Natural killer cell treated with Interleukin-12 subunit alpha and Interleukin-12 subunit beta and Interleukin-15 and Interleukin-18, amount 100 ng/mL, for 72 hours (primary cell): ENCODE measurements at places on chromosomes 11 and 22.
A peak's percentile ranks its signal among the peaks of the same experiment; 100 is the strongest.

- no peak for DNase-seq
These were observed 77.4 kb upstream of the WNT7B start for GRCh38 chr22:46054091-46055073.

DNA sequence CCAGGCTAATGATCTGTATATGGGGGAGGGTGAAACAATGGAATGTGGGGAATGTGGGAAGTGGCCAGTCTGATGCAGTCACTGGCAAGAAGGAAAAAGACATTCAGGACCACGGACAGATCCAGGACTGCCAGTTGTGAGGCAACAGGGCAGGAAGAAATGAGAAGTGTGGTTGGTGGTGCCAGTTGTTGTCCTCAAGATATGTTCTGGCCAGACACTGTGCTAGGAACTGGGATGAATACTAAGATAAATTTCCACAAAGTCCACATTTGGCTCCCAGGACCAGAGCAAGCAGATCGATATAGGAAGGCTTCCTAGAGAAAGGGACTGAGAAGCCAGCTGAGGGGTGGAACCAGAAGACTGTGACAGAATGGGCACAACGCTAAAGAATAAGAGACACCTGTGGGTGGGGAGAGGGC is 6.8 kb upstream of the TPBGL start:
- no peak for DNase-seq

DNA sequence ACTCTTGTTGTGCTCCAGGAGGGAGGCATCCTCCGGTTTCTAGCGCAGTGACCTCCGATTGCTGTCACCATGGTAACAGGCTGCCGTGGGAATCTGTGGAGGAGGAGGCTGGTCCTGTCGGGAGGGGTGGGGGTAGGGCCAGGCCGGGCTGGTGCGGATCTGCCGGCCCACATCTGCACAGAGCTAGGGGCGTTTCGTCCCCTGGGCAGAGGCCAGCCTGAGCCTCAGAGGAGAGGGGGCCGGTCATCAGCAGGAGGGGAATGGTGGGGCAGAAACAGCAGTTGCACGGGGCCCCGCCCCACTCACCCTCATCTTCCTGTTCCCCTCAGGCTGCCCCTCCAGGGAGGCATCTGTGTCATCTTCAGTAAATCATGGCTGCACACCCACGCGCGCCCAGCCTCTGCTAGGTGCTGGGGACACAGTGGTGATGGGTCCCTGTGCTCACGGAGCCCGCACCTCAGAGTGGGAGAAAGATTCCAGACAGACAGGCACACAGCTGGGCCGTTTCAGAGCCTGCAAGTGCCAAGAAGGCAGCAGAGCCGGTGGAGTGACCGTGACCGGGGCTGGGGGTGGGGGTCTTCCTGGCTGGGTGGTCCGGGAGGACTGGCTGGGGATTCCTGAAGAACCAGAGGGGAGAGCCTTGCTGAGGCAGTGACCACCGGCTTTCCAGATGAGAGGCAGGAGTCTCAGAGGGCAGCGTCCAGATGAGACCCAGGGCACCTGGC is 120.5 kb downstream of the CACNA1I start:
- no peak for DNase-seq

- DNase-seq: no peak
These were observed 190.6 kb upstream of the NTM start for GRCh38 chr11:131179836-131180235.

DNA sequence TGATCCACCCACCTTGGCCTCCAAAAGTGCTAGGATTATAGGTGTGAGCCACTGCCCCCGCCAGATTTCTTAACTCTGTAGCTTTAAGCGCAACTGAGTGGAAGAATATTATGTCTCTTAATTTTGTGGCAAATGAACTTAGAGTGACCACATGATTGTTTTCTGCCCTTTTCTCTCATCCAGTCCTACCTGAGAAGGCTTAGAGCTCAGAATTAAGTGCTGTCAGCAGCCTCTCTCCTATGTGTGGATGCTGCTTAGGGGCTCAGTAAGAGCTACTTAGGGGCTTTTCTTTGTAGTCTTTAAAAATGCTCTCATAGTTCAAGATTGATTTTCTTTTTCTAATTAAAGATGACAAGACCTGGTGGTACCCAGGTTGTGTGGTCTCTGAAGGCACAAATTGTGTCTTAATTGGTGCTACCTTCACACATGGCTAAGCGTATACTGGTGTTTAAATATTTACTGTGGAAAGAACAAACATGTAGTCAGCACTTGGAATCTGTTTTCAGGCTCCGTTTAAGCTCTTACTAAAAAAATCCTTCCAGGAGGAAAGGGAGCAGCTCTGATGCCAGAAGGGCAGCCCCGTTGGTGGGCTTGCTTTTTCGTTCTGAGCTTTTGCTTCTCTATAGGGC is 59.3 kb downstream of the DEPDC5 start:
- no peak for DNase-seq

DNA sequence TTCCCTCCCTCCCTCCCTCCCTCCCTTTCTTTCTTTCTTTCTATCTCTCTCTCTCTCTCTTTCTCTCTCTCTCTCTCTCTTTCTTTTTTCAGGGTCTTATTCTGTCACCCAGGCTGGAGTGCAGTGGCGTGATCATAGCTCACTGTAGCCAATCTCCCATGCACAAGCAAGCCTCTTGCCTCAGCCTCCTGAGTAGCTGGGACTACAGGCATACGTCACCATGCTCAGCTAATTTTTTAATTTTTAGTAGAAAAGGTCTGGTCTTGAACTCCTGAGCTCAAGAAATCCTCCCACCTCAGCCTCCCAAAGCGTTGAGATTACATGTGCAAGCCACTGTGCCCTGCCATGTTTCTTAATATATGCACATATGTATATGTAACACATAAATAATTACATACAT is 19.0 kb downstream of the TSKU start:
- DNase-seq: no peak

DNA sequence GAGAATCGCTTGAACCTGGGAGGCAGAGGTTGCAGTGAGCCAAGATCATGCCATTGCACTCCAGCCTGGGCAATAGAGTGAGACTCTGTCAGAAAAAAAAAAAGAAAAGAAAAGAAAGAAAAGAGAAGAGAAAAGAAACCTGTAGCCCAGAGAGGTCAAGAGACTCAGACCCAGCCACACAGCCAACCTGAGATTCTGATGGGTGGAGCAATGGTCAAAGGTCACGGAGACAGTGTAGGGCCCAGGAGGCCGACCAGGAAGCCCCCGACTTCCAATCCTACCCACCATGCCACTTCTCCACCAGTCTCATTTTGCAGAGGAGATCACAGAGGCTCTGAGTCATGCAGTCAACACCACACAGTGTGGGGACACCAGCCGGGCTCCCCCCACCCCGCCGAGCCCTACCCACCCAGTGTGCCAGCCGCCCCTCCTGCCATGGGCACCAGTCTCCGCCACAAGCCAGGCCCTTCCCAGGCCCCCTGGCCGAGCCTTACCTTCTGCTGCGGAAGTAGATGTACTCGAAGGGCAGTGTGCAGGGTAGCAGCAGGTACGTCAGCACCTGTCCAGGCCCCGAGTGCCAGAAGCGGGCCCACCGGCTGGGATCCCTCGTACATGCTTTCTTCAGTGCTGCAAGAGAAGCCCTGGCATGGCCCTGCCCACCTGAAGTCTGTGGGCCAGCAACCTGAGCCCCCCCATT is 7.9 kb downstream of the PNPLA5 start:
- DNase-seq: no peak

DNA sequence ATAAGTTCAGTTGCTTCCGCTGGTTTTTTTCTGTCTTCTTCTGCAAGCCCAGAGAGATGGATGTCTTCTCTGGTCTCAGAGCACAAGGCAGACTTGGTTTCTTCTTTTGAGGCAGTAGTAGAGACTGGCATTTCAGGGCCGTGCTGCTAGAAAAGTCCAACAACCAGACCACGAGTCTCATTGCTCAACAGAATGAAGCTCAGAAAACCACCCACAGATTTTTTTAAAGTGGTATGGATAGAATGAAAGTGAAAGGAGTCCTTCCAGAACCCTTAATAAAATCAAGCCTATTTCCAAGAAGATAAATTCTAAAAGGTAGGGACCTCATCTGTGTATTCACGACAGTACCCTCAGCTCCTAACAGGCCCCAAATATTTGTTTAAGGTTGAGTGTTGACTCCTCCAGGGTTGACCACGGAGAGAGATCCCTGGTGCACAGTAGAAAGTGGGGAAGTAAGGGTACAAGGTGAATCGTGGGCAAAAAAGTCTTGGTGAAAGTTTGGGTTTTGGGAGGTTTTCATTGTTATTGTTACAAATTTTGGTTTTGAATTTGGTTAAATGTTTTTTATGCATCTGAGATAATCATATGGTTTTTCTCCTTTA is 43.6 kb upstream of the DDX6 start:
- DNase-seq: peak; percentile 66

- no peak for DNase-seq
These were observed 31.2 kb downstream of the CCDC83 start for GRCh38 chr11:85886089-85887056.

DNA sequence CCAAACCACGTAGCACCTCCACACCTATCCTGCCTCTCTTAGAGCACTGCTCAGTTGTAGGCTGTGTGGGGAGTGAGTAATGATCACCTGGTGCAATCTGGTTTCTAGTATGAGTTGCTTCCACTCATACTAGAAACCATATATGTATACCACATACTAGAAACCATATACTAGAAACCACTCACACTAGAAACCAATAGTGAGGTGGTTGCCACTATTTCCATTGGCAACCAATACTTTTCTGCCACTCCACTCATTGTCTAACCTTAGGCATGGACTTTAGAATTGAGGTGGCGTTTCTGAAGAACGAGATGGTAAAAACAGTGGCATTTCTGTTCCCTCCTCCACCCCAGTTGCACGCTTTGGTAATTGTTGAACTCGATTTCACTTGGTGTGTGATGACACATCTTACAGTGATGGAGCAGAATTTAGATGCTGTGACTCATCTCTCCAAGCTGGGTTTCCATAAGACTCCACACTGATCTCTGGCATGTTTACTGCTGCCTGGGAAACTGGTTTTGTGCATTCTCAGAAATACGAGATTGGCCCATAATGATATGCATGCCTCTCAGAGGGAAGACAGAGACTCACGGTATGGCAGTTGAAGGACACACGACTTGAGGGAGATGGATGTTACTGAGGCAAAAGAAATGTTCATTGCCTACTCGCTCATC is 82.9 kb downstream of the KIRREL3 start:
- DNase-seq: no peak

GRCh38 chr11:2927121-2927800 is 2.0 kb downstream of the PHLDA2 start:
- peak; percentile 58 for DNase-seq

- DNase-seq: peak; percentile 22
These were observed at the start of gene DNAJB13 for GRCh38 chr11:73950869-73951710. TSS of gene DNAJB13 (plus strand) at chr11:73951026. CDS start at chr11:73951070, 44 bp downstream.

DNA sequence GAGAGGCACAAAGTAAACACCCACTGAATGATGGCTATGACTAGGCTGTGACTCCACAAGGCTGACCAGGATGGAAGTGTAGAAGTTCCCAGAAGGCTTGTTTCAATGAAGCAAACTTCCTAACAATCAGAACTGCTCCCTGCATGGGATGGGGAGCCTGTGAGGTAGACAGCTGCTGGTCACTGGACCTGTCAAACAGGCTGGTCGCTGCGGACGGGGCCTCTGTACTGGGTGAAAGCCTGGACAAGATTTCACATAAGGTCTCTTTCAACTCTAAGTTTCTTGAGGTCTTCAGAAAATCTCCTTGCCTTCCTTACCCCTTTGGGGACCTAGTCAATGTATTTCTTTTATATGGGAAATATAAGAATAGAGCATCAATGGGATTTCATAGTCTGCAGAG is 438.2 kb downstream of the BUD13 start:
- no peak for DNase-seq

DNA sequence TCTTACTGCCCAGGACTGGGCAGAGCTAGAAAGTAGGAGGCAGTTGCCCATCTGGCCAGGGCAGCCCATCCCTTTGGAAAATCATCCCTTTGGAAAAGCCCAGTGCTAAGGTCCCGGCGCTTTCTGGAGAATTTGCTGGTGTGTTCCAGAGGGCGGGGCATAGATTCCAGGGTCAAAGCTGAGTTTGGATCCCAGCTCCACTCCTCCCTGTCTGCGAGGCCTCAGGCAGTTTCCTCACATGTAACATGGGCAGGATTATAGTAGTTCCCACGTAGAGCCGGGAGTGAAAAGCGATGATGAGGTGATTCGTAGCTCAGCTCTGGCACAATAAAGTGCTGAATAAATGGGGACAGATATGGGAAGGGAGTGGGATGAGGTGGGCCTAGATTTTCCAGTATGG is 31.4 kb upstream of the LRRC10B start:
- no peak for DNase-seq

GRCh38 chr22:37999236-37999635 is 14.9 kb upstream of the SOX10 start:
- DNase-seq: no peak

- DNase-seq: no peak
These were observed 26.6 kb downstream of the TUB start for GRCh38 chr11:8107642-8108041.

GRCh38 chr11:133711545-133711944 is 133.8 kb downstream of the SPATA19 start:
- no peak for DNase-seq

GRCh38 chr22:37047006-37047405 is 4.5 kb upstream of the KCTD17 start:
- DNase-seq: no peak

GRCh38 chr11:131373095-131373725 is 2.8 kb downstream of the NTM start:
- DNase-seq: no peak

DNA sequence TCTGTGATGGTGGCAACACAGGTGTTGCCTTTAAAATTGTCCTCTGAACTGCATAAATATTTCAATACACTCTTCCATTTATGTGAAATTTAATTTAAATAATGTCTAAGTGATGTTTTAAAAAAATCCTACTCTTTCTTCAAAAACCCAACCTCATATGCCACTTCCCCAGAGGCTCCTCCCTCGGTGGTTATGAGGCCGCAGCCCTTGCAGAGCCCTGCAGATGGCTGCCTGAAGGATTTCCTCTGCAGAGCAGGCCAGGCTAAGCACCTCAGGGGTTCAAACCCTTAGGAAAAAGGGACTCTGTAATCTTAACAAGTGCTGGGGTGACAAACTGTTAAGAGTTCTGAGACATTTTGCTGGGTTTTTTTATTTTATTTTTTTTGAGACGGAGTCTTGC is 25.2 kb downstream of the MORC2 start:
- DNase-seq: no peak

DNA sequence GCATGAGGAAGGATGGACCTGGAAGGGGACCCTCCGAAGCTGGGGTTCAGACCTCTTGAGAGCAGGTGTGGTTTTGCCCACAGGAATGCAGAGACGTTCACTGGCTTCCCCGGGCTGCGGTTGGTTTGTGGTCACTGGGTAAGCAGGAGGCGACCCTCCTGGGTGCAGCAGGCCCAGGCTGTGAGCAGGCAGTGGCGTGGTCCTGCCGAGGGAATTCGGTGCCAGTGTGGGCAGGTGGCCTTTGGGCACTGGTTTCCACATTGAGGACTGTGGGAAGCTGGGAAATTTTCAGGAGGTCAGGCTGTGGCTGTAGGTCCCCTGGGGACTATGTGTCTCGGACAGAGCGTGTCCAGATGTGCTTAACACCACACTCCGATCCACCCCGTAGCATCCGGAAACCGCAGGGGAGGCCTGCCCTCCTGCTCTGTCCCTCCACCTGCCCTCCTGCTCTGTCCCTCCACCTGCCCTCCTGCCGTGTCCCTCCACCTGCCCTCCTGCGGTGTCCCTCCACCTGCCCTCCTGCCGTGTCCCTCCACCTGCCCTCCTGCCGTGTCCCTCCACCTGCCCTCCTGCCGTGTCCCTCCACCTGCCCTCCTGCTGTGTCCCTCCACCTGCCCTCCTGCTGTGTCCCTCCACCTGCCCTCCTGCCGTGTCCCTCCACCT is 27.5 kb downstream of the TPCN2 start:
- DNase-seq: no peak
